Nucleus accumbens (tissue), 56 donors: ENCODE measurements at places on chromosomes 5 and 9.

DNA sequence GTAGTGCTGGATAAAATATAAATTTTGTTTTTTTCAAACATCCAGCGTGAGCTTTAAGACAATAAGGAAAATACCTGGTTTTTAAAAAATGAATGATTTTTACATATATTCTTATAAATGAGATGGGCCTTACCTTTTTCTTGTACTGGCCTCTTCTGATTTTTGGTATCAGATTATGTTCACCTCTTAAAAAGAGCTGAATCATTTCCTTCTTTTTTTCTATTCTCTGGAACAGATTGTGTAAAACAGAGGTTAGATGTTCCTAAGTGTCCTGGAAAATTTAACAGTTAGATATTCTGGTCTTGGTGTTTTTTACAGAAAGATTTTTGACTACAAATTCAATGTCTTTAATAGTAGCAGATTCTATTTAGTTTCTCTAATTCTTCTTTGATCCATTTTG lies 74.6 kb downstream of the NDUFAF2 start:
- DNase-seq, result no peak

DNA sequence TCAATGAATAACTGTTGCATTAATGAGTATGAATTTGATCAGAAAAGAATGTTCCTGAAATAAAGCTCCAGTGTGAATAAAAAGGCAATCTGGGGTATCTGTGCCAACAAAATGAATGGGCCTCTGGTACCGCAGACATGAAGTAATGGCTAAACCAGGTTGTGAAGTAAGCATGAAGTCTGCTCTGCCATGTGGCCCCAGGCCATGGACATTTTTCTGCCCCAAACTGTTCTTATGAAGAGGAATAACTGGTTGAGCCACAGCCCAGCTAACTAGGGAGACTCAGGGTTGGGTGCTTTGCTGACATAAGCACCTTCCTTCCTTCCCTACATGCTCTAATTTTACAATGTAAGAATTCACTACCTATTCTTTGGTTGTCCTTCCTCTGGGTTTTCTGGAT lies 147.4 kb upstream of the LRRTM2 start:
- DNase-seq, result no peak

DNA sequence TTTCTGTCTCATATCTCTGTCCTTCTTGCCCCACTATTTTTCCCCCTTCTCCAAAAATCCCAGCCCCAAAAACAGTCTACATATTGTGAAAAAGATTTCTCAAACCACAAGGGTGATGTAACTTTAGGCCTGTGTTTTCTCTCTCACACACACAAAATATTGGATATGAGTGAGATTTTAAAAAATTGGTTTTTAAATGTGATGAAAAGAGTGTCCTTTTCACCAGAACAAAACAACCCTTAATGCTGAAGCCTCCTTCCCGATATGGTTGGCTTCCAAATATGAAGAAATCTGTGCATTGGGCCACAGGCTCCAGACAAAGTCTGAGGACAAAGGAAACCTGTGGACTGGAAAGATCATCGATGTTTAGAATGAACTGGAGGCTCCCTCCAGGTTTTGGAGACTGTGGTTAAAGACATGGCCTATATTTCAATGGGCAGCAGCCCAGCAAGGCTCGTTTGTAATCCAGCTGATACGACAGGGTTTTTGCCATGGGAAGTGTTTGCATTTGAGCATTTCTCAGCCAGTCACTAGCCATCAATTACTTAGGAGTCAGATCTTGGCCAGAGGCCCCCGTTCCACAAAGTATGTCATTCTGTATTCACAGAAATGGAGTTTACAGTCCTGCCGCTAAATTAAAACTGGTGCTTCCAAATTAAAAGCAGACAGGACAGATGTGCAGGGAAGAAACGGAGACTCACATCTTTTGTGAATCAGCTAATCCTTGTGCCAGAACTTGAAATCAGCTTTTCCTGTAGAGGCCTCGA lies 546.3 kb downstream of the EBF1 start:
- DNase-seq, result no peak

GRCh38 chr5:73644385-73644963 lies 18.5 kb downstream of the ARHGEF28 start:
- DNase-seq, result no peak

DNA sequence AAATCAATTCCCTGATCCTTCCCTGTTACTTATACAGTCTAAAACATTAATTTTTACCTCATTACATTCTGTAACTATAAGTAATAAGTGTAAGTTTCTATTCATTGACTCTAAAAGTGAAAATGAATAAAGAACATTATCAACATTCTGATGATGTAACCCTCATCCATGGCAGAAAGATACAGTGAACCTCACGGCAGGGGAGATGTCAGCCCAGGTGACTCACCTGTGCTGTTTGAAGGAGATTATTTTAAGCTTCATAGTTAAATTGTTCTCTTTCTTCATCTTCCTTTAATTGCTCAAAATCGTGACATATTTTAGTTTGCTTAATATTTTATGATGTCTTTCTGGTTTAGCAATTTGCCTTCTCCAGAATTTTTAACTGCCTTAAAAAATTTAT lies 268.1 kb downstream of the FSTL4 start:
- peak; percentile 33 for DNase-seq

DNA sequence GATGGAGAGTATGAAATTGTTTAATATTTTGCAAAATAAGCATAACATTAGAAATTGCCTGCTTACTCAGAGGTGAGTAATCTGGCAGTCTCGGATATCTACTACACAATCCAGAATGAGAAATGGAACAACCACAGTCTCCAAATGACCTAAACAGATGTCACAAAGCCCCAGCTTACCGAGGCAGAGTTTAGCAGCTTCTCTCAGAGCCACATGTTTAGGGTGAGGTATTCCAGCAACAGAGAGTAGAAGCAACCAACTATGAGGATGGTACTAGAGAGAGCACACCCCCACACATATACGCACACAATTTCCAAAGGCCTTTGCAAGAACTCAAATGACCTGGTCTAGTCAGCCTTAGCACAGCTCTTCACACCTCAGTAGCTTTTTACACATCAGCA lies 122.7 kb upstream of the LPAR1 start:
- DNase-seq, result no peak

- no peak for DNase-seq
Measured at GRCh38 chr5:135008556-135008955, 25.5 kb downstream of the PITX1 start.

DNA sequence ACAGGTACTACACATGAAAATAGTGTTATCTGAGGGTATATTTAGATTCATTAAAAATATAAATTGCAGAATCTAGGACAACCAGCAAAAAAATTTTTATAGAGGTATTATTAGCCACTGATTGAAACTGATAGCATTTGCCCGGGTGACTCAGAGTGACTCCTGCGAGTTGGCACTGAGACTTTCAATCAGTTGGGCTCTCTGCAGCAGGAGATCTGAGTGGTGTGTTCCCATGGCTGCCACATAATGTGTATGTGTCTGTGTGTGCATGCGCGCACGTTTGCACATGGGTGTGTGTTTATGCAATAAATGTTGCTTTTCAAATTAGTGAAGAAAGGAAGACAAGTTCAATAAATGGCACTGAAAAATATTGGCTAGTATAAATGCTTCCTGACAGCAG lies 100.1 kb upstream of the MRPS30 start:
- no peak for DNase-seq
